ENCODE measurements at places on chromosomes 7 and 10. TPM values are rescaled to one million over a fixed set of nuclear protein-coding genes. Genes with fewer than 3 reads are reported as not detected.

DNA sequence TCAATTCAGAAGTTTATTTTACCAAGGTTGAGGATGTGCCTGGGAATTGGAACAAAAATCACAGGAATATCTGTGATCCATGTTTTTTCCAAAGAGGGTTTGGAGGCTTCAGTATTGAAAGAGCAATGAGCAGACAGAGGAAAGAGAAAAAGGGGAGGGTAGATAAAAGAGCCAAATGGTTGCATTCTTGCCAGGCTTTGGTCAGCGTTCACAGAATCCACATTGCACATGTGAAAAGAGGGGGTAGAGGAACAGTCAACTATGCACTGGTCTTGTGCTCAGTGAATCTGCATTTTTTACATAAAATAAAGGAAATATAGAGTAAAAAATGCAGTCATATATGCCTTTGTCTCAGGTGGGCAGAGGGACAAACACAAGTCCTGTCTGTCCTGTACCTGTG is 20.6 kb upstream of the ERCC6 start:
- DNase-seq = no peak
- no peak overlapping the region for H3K27ac ChIP-seq
- H3K27me3 ChIP-seq = no peaks in the 10 kb centered on the region
- H3K4me1 ChIP-seq = no peaks in the 10 kb centered on the region
- no peaks in the 10 kb centered on the region for H3K36me3 ChIP-seq

- no peaks in the 10 kb centered on the region for H3K27me3 ChIP-seq
- DNase-seq = no peak
- H3K4me3 ChIP-seq = no peak overlapping the region
- no peaks in the 10 kb centered on the region for H3K4me1 ChIP-seq
- no peak overlapping the region for H3K27ac ChIP-seq
Observed at GRCh38 chr7:10706875-10707493, 266.7 kb upstream of the PHF14 start.

GRCh38 chr10:124745673-124746072 is 1.5 kb upstream of the FAM53B start:
- H3K36me3 ChIP-seq = no peaks in the 10 kb centered on the region
- no peak overlapping the region for H3K4me3 ChIP-seq
- peak overlapping the region; percentile 83 for H3K27ac ChIP-seq
- peak; percentile 35 for DNase-seq

GRCh38 chr10:71382757-71383156 is 14.0 kb upstream of the CDH23 start:
- DNase-seq = no peak
- H3K4me1 ChIP-seq = peaks cover 9% of the 10 kb centered on the region
- H3K27ac ChIP-seq = no peak overlapping the region
- H3K27me3 ChIP-seq = no peaks in the 10 kb centered on the region
- no peaks in the 10 kb centered on the region for H3K36me3 ChIP-seq
- no peak overlapping the region for H3K4me3 ChIP-seq

Gene MXI1
- total RNA-seq = 304 TPM

Gene RSPH10B
- not detected for total RNA-seq

Gene CAV2
- 4.2 TPM for total RNA-seq
